ENCODE measurements at places on chromosomes 13 and 19. TPM values are rescaled to one million over a fixed set of nuclear protein-coding genes. Genes with fewer than 3 reads are reported as not detected.

DNA sequence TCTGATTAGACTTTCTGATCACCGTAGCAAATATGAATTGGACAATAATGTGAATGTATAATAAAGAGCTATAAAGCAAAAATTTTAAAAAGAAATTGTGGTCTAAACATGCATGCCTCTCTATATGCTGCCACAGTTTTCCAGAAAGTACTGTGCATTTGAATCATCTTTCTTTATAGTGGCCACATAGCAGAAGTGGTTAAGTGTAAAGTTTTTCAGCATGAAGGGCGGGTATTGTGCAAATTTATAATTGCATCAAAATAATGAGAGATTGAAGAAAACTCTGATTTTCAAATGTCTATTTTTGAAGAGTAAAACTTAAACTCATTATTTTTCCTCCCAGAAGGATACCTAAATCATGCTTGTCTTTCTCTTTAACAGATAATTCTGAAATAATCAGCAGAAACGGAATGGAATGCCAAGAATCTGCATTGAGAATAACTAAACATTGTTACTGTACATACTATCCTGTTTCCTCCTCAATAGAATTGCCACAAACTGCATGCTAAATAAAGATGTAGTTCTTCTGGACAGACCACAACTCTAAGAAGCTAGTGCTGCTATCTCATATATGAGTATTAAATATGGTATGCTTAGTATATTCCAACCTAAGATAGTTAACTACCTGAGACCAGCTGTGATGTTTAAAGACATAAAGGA, 42.9 kb upstream of the RAP2A start:
- DNase-seq: no peak
- H3K4me1 ChIP-seq: peaks cover 18% of the 10 kb centered on the region
- no peak overlapping the region for H3K4me3 ChIP-seq
- H3K36me3 ChIP-seq: peaks cover 5% of the 10 kb centered on the region

Gene KCNC3
- total RNA-seq: 0.64 TPM

GRCh38 chr13:107005577-107005976, 437.6 kb upstream of the ARGLU1 start:
- no peak for DNase-seq
- H3K27ac ChIP-seq: no peak overlapping the region
- no peaks in the 10 kb centered on the region for H3K4me1 ChIP-seq
- no peaks in the 10 kb centered on the region for H3K27me3 ChIP-seq

Gene CLEC4M
- not detected for total RNA-seq

- H3K36me3 ChIP-seq: no peaks in the 10 kb centered on the region
- peak; percentile 56 for DNase-seq
- no peak overlapping the region for H3K27ac ChIP-seq
- H3K27me3 ChIP-seq: peaks cover 26% of the 10 kb centered on the region
- H3K4me1 ChIP-seq: peaks cover 55% of the 10 kb centered on the region
- H3K4me3 ChIP-seq: peak overlapping the region; percentile 47
These were observed 3.5 kb downstream of the KLF2 start for GRCh38 chr19:16327911-16328823.

Gene PRTN3
- not detected for total RNA-seq

Gene UNC13A
- total RNA-seq: 0.08 TPM

Gene C2CD4C
- total RNA-seq: 0.19 TPM

- no peak overlapping the region for H3K4me3 ChIP-seq
- H3K4me1 ChIP-seq: no peaks in the 10 kb centered on the region
- no peak overlapping the region for H3K27ac ChIP-seq
- H3K36me3 ChIP-seq: no peaks in the 10 kb centered on the region
- H3K27me3 ChIP-seq: peaks cover 6% of the 10 kb centered on the region
These were observed 127.2 kb upstream of the SOX1 start for GRCh38 chr13:111939666-111940278.

Gene ELSPBP1
- total RNA-seq: not detected

DNA sequence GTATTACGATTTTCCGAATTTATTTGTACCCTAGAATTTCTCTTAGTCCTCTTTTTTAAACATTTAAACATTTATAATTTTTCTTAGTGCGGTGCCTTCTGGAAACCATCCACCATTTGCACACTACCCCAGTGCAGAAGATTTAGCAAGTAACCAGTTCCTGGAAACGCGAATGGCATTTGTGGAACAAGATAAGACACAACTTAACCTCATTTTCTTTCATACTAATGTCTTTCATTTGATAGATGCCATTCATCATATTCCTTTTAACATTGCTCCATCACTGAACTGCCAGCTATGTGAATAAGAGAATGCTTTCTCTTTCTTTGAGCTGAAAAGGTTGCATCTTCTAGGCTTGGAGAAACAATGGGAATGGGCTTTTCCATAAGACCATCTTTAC, 6.8 kb downstream of the FRY start:
- H3K36me3 ChIP-seq: no peaks in the 10 kb centered on the region
- H3K27me3 ChIP-seq: peaks cover 11% of the 10 kb centered on the region
- H3K27ac ChIP-seq: no peak overlapping the region
- no peak for DNase-seq

Gene CGB2
- total RNA-seq: not detected

Gene RAVER1
- total RNA-seq: 103 TPM

DNA sequence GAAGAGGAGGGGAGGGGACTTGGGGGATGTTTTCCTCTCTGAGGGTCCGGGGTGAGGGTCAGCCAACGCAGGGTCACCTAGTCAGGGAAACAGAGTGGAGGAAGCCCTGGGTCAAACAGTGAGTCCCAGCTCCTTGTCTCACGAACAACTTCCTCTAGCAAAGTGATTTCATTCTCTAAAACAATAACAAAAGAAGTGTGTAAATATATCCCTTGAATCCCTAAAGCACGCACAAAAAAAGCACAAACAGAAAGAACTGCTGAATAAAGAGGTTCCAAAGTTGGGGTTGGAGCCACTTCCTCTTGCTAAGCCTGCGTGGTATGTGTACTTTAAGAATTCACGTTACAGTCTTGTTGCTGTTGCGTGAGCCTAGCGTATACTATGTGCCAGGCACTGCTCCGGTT, 1.5 kb upstream of the C5AR2 start:
- no peak overlapping the region for H3K27ac ChIP-seq
- H3K36me3 ChIP-seq: no peaks in the 10 kb centered on the region
- H3K4me1 ChIP-seq: no peaks in the 10 kb centered on the region
